ENCODE measurements at places on chromosomes 2 and 18. TPM values are rescaled to one million over a fixed set of nuclear protein-coding genes. Genes with fewer than 3 reads are reported as not detected.

- no peak for DNase-seq
These were observed 799 bp downstream of the CYTIP start for GRCh38 chr2:157443090-157443489.

DNA sequence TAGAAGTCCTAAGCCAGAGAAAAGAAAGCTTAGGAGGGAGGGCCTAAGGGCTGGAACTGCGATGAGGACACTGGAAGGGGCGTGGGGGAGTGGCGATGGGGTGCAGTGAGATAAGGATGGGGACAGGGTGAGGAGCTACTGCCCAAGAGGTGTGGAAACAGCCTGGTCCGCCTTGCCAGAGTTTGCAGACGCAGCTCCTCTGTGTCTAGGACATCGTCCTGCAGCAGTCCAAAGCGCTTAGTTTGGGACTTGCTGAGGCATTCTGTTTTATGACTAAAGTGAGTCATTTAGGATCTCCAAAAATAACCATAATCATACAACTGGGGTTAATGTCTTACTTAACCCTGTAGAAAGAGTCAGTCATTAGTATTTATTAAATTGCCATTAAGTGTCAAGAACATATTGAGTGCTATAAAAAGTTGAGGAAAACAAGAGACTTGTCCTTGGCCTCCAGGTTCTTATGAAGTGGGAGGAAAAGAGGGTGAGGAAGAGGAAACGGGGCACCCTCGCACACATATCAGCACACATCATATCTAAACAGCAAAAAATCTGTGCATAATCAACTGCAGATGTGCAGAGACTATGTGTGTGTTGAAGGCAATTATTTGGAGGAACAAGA, 74.8 kb downstream of the CDK15 start:
- no peak for DNase-seq

DNA sequence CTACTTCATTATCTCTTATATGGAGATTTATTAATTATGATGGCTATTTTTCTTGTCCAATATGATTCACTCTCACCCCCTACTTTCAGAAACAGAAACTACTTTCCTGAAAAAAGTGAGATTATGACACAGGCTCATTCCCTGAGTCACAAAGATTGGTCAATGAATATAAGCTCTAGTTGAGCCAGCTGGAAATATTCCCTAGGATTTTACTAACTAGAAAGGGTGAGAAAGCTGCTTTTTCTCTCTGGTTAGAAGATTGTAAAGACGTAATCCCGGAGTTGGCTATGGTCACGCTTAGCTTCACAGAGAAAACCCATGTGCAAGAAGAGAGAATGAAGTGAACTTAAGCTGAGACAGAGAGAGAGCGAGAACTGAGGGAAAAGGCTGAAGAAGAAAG, 223.7 kb upstream of the SMAD7 start:
- DNase-seq: no peak

DNA sequence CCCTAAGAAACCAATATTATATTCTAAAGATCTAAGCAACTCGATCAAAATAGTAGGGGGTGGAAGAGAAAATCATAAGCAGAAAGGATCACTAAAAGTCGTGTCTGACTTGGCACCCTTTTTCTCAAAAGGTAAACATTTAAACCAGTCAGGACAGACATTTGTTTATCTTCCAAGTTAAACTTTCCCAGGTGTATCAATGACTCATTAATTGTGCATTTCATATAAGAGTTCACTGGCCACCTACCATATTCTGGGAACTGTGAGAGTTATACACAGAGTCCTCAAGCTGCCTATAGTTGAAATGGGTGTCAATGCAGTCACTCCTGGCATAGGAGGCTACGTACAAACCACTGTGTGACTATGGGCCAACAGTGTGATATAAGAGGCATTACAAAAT, 4.8 kb upstream of the ACVR1 start:
- no peak for DNase-seq

- no peak for DNase-seq
These were observed 13.7 kb upstream of the FHL2 start for GRCh38 chr2:105412584-105412983.

TUBA4B gene
- total RNA-seq: 1.5 TPM
